ENCODE measurements at places on chromosomes 16 and 17.

- no peak for DNase-seq
These were observed 27.6 kb downstream of the CMTM4 start for GRCh38 chr16:66668777-66669444.

GRCh38 chr16:25419153-25419552 is 161.5 kb upstream of the ZKSCAN2 start:
- no peak for DNase-seq

GRCh38 chr17:69192754-69193153 is 35.9 kb downstream of the ABCA10 start:
- no peak for DNase-seq

DNA sequence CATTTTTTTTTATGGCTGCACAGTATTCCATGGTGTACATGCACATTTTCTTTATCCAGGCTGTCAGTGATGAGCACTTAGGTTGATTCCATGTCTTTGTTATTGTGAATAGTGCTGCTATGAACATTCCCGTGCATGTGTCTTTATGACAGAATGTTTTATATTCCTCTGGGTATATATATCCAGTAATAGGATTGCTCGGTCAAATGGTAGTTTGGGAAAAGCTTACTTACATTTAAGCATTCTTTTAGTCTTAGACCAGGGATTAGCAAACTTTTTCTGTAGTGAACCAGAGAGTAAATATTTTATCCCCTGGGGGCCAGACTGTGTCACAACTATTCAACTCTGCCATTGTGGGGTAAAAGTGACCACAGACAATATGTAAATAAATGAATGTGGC is 40.2 kb downstream of the MED13 start:
- DNase-seq: no peak

- DNase-seq: peak; percentile 44
These were observed 207.0 kb upstream of the COX10 start for GRCh38 chr17:13862346-13862745.

- DNase-seq: no peak
These were observed 268.9 kb downstream of the NTN1 start for GRCh38 chr17:9290226-9290613.

- DNase-seq: no peak
These were observed 22.8 kb downstream of the TEX2 start for GRCh38 chr17:64240261-64240740.

- DNase-seq: no peak
These were observed 13.1 kb downstream of the CCR7 start for GRCh38 chr17:40551879-40552768.

- no peak for DNase-seq
These were observed 190.0 kb downstream of the C16orf95 start for GRCh38 chr16:87127061-87127765.

DNA sequence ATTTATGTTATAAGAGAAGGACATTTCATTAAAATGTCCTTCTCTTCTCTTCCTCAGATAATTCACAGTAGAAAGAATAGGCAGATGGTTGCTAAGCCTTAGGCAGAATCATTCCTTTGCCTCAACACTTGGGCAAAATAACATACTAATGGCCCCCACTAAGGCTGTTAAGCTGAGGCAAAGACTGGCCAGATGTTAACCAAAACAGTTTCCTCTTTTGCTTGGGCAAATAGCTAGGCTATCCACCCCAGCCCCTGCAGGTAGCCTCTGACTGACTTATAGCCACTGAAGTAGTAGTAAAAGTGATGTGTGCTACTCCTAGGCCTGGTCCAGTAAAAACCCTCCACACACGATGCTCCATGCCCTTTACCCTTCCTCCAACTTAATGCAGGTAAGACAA is 55.2 kb downstream of the SPAG9 start:
- no peak for DNase-seq

DNA sequence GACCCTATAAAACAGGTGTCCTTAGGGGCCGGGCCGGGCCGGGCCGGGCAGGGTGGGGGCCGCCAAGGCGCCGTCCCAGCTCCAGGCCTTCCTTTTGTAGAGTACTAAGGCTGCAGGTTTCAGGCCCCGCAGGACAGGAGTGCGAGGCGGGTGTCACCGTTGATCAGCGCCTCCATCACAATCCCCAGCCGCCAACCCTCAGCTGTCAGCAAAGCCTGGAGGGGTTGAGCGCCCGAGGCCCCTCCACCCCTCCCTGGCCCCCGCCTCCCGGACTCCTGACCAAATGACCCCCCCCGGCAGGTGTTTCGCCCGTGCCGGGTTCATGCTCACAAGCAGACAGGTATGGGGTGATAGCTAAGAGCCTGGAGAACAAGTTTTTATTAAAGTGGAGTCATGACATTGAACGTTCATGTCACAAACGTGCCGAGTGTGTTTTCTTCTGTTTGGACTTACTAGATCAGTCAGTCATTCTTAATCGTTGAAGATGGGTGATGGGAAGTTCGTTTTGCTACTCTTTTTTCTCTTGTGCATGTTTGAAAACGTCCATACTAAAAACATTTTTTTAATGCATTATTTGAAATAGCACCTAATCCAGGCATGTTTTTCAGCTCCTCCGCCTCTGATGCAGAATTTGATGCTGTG is 534 bp downstream of the ARL2BP start:
- no peak for DNase-seq

GRCh38 chr17:42363767-42364585 is 24.3 kb downstream of the STAT3 start:
- no peak for DNase-seq

GRCh38 chr17:38704606-38705522 is at the start of gene MLLT6:
Gene MLLT6, plus strand, starts transcription at chr17:38705273. Its CDS starts 360 bp downstream, at chr17:38705633.
- DNase-seq: peak; percentile 72

- DNase-seq: no peak
These were observed 145.0 kb downstream of the RAB11FIP4 start for GRCh38 chr17:31536451-31536850.

DNA sequence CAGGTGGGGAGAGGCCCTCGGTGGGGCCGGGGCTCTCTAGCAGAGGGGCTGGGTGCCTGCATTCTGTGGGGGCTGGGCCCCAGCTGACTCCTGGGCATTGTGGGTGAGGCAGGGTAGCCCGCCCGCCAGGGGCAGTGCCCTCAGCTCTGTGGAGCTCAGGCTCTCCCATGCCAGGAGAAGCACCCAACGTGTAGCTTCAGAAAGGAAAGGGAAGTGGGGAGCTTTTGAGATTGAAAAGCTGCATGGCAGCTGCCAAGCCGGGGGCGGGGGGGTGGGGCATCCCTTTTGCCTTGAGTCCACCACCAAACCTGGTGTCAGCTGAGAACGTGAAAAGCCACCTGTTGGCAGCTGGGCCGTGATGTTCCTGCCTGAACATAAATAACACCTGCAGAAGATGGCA is 192.1 kb upstream of the CIBAR2 start:
- DNase-seq: no peak

- no peak for DNase-seq
These were observed 9.1 kb upstream of the DUXB start for GRCh38 chr16:75710344-75710743.

DNA sequence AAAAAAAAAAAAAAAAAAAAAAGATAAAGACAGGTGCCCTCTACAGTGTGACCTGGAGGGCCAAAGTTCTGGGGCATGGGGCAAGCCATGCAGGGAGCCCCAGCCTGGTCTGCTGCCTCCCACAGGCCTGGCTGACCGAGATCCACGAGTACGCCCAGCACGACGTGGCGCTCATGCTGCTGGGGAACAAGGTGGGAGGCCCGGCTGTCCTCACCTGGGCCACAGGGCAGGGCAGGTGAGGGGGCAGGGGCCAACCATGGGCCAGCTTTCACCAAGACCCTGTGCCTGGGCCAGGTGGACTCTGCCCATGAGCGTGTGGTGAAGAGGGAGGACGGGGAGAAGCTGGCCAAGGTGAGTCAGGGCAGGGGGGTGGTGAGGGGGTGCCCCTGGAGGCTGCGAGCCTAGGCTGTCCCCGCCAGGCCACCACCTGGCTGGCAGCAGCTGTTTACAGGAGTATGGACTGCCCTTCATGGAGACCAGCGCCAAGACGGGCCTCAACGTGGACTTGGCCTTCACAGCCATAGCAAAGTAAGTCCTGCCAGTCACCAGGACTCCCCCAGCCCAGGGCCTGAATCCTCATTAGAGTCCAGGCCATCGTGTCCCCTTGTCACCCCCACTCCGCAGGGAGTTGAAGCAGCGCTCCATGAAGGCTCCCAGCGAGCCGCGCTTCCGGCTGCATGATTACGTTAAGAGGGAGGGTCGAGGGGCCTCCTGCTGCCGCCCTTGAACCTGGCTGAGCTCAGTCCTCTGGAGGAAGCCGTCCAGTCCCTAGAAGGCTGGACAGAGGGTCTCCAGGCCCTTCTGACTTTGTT is 2.7 kb upstream of the TRAF7 start:
- DNase-seq: peak; percentile 59

- no peak for DNase-seq
These were observed 22.6 kb downstream of the SLC39A11 start for GRCh38 chr17:73069841-73070240.

DNA sequence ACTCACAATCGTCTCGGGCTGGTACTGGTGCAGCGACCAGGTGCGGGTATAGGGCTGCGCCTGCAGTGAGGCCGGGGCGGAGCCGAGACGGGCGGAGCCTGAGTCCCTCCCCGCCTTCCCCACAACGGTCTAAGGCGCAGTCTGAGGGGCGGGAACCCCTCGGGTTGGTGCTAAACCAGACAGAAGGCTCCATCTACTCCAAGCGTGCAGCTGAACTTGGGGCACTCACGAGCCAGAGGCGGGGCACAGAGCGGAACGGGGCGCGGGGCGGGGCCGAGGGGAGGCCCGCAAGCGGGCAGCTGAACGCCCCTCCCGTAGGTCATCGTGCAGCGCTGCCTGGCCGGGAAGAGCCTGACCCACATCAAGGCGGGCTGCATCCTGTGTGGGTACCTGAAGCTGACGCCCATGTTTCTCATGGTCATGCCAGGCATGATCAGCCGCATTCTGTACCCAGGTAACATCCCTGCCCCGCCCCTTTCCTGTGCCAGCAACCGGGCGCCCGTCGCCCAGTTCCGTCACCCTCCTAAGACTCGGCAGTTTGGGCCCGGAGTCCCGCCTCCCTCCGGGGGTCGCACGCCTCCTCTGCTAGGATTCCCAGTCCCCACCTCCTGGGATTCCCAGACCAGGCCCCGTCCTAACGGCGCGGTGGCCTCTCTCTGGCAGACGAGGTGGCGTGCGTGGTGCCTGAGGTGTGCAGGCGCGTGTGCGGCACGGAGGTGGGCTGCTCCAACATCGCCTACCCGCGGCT is 5.0 kb downstream of the SLC5A2 start:
- DNase-seq: peak; percentile 46

GRCh38 chr17:50766222-50767023 is 895 bp downstream of the ANKRD40CL start:
- no peak for DNase-seq

GRCh38 chr17:44807093-44807816 is 22.8 kb downstream of the GJC1 start:
- DNase-seq: no peak

GRCh38 chr16:49000594-49000993 is 281.0 kb downstream of the CBLN1 start:
- no peak for DNase-seq

GRCh38 chr17:5892921-5893675 is 177.1 kb upstream of the WSCD1 start:
- DNase-seq: no peak

- peak; percentile 73 for DNase-seq
These were observed 5.2 kb downstream of the SLFN11 start for GRCh38 chr17:35368081-35368830.

GRCh38 chr16:19822533-19822932 is 62.1 kb downstream of the GPRC5B start:
- no peak for DNase-seq

DNA sequence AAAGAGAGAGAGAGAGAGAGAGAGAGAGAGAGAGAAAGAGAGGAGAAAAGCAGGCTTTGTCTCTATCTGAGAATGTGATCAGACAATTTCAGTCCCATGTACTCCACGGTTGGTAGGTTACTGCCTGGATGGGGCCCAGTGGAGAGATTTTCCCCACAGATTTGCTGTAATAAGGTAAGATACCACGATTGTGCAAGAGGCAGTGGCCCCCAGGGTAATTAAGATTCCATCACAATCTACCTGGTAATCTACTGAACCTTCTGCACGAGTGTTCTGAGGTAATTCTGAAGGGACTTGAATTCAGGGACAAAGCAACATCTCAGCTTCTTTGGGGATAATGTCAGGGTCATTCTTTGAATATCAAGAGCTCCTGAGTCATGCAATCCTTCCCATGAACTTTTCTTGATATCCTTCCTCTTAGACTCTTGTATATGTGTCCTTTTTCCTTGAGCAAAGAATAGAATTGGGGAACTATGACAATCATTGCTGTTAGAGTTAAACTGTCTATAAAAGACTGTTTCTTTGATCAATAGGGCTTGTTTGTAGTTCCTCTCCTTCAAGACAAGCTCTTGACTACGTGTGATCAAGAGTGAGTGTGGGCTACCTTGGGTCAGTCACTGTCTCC is 306.6 kb downstream of the MAF start:
- DNase-seq: no peak

DNA sequence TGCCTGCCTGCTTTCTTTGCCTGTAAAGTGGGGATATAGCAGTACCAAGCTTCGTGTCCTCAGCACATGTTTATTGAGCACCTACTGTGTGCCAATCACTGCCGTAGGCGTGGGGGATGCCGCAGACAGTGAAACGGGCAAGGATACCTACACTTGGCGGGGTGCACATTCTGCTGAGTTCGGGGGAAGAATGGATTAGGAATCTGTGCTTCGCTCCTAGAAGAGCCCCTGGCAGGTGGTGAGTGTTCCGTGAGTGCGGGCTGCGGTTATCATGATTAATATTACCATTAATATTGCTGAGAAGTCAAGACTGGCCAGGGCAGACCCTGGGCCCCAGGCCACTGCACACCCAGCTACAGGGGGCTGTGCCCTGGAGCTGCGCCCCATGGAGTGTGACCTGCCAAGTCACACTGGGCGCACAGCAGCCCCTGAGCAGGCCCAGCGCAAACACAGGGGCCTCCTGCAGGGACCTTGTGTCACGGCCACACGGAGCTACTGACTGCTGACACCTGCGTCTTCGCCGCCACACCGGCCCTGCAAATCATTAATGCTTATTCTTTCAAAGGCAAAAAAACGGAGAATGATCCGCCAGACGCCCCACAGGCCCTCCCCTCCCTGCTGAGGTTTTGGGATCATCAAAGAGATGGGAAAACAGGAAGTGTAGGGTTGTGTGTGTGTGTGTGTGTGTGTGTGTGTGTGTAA is 213.4 kb upstream of the GSE1 start:
- DNase-seq: no peak

DNA sequence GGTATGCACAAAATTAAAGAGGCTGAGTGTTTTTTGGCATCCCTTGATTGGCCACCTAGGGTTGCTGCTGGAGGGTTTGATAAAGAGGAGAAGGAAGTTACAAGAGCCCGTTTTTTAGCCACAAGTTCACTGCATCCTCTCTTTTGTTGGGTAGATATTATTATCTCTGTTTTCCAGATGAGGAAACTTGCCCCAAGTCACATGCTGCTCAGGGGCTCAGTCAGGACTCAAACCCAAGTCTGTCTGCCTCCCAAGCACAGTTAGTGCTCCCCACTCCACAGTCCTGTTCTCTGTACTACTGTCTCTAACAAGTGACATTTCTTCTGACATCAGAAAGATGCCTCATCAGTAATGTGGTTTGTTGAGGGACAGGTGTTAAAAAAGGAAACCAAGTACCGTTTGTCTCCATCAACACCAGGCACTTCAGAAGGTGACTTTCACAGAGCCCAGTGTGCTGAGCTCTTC is 1.4 kb downstream of the NT5M start:
- DNase-seq: peak; percentile 47
